ENCODE measurements at places on chromosomes 4 and X.

DNA sequence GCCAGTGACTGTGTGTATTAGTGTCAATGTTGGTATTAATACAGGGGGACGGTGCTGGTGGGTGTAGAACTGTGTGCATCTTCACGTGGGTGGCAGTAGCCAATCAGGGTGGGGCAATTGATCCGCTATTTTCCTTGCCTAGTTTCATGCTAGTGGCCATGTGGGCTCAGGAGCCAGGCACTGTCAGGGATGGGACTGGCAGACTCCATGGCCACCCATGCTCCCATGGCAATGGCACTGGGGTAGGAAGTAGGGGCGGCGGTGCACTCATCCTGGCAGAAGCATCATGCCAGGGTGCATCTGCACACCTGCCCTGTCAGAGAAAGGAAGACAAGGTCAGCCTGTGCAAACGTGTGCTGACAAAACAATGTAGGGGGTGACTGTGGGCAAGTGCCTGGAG is 122.1 kb upstream of the MAGEC2 start:
- no peak for DNase-seq

- DNase-seq: no peak
Measured at GRCh38 chr4:150006197-150006596, 72.0 kb upstream of the DCLK2 start.

DNA sequence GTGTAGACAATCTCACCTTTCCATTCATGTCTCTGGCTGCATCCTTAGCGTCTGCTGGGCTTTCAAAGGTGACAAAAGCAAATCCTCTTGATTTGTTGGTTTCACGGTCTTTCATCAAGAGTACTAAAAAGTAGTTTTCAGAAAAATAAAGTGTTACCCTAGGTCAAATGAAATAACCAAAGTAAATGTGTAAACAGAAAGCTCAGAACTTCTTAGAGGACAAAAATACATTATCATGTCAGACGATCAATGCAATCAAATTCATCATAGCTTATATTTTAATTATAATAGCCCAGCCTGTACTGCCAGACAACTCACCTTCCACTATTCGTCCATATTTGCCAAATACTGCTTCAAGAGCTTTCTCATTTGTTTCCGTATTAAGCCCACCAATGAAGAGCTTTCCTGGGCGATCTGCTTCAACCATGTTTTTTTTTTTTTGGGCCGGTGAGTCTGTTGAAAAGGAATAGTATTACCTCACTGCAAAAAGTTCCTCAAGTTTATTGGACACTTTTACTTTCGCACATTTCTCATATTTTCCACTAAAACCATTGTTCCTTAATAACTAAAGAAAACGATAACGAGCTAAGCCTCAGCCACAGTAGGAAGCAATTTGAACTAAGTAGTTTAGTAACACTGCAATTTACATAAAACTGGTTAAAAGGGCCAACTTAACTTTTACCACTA is 1.4 kb downstream of the RBMX start:
- DNase-seq: no peak

GRCh38 chr4:98522636-98523395 is 135.6 kb downstream of the TSPAN5 start:
- no peak for DNase-seq

GRCh38 chrX:108001218-108001814 is 19.1 kb upstream of the TEX13B start:
- DNase-seq: peak; percentile 66

GRCh38 chr4:174635732-174636131 is 113.4 kb upstream of the HPGD start:
- no peak for DNase-seq

- peak; percentile 18 for DNase-seq
Measured at GRCh38 chr4:165872461-165873297, at the start of gene TLL1. Gene TLL1, plus strand, starts transcription at chr4:165873237. Its CDS starts 668 bp downstream, at chr4:165873905.

GRCh38 chrX:125757794-125758564 is 408.1 kb downstream of the DCAF12L2 start:
- DNase-seq: no peak

GRCh38 chr4:30802622-30803323 is 82.6 kb downstream of the PCDH7 start:
- DNase-seq: peak; percentile 67

DNA sequence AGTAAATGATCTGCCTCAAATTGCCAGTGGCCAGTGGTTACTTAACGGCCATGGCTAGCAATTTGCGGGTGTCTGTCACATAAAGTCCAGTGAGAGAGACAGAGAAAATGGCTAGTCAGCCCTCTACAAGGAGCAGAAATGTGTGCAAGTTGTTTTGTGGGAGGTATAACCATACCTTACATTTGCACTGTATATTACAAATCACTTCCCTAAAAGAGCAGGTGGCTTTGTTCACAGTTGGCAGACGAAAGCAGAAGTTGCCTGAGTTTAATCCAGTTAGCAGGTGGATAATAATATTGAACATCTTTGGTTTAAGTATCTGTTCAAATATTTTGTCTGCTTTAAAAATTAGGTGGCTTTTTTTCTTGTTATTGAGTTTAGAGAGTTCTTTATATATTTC is 15.6 kb downstream of the SRPX start:
- DNase-seq: peak; percentile 29

- no peak for DNase-seq
Measured at GRCh38 chrX:130084631-130085237, 25.6 kb downstream of the ELF4 start.

DNA sequence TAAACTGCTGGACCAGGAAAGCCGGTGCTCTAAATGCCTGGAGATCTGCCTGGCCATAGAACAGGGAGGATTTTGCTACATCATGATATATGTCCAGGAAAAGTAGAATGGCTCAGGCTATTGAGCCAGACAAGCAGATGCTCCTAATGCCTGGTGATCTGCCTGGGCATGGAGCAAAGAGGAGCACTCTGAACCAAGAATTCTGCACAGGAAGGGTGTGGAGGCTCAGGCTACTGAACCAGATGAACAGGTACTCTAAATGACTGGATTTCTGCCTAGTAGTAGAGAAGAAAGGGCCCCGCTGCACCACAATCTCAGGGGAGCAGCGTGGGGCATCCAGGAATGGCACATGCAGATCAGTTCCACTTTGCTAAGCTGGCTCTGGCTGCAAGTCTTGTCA is 607.9 kb downstream of the ANKRD50 start:
- no peak for DNase-seq

- DNase-seq: no peak
Measured at GRCh38 chr4:40316333-40316781, 18.8 kb upstream of the CHRNA9 start.

- peak; percentile 34 for DNase-seq
Measured at GRCh38 chr4:159497936-159498335, 395.1 kb downstream of the RAPGEF2 start.

GRCh38 chr4:138348055-138348454 is 105.9 kb upstream of the SLC7A11 start:
- no peak for DNase-seq

DNA sequence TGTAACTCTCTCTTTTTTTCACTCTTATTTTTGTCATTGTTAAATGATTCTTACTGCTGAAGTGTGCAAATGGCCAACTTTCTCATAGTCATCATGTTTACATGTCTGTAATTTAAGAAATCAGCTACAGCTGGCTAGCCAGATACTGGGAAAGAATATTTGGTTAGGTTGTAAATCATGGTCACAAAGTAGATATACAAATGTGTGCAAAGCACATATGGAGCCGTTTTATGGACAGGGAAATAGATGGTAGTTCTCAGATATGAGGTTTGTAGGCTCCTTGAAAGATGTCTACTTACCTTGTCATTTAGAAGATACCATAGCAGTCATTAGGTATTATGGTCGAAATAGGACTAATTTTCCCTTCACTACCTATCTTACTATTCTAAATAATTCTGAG is 430.4 kb downstream of the ADGRL3 start:
- DNase-seq: no peak

DNA sequence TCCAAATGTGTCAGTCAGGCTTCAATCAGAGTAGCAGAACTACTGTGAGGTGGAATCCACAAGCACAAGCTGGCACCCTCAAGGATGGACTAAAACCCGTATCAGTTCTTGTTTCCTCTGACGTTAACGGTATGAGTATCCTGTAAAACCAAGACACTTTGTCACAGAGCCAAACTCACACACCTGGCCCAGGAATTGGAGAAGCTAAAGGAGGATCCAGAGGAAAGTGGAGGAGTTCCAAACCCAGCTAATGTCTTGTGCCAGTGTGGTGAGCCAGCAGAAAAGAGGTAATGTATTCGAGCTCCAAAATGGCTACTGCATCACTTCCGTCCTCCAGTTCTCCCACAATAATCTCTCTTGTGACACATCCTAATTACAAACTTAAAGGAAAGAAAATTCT is 44.7 kb downstream of the ATP1B4 start:
- DNase-seq: no peak

DNA sequence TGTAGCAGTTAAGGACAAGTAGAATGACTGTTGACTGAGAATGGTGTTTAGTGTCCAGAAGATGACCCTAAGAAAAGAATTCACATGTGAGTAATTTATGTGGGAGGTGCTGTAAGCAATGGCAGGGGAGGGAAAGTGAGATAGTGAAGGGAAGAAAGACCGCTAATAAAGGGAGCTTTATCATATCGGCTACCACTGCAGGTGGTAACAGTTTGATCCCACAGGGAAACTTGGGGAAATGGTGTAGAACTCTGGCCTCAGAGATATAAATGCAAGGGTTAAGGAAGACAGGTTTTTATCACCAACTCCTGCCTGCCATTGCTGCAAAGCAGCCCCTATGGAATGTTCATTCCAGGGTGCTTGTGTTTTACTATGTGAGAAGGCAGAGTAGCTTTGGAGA is 489.6 kb downstream of the STPG2 start:
- no peak for DNase-seq

GRCh38 chrX:39499996-39500395 is 597.8 kb downstream of the BCOR start:
- DNase-seq: no peak

DNA sequence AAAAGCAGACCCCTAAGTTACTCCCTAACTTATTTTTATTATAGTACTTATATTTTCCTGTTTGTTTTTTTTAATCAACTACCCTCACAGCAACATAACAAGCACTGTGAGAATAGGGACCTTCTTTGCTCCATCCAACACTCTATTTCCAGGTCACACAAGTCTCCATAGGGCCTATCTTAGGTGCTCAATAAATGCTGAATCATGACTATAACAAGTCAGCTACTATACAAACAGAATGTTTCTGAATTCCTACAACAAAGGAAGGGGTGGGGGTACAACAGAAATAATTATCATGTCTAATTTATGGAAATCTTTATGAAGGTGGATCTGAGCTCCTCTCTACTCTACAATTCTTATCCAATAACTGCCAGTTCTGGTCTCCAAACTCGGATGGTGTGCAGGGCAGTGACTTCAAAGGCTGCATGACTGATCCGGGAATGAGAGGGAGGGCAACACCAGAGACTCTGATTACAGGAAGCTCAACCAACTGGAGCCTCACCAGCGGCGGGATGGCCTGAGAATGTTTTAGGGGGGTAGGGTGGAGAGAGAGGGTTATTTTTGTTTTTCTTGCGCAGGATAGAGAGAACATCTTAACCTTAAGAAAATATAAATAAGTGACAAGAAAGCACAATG is 71.1 kb downstream of the HADH start:
- DNase-seq: no peak

DNA sequence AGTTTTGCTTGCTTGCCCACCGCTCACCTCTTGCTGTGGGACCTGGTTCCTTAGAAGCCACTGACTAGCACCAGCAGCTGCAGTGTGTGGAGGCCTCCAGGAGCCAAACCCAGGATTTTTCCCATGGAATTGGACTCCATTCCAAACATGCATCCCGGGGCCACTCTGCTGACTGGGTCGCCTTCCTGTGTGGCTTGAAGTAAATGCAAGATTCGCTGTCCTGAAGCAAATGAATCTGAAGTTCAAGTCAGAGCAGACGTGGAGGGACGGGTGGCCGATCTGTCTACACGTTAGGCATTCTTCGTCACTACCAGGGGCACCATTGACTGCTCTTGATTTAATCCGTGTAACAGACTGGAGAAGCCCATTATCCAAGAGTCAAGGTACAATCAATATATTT is 109.0 kb downstream of the SHOX start:
- no peak for DNase-seq

DNA sequence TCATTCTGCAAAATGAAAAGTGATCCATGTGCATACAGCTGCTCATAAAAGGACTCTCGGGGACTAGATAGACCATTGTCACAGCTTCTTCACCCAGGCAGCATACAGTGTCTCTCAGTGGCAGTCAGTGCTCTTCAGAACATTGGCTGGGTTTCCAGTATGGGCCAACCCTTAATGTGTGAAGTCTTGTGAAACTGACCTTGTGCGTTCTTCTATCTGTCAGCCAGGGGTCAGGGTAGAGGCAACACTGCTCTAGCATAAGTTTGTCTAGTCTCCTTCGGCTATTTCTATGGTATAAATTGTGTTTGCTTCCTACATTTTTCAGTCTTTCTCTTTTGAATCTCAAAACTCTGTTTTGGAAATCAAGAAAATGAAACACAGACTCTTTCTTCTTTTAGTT is 37.0 kb upstream of the SMIM31 start:
- DNase-seq: peak; percentile 11

- peak; percentile 71 for DNase-seq
Measured at GRCh38 chrX:68490644-68491043, 8.2 kb upstream of the YIPF6 start.

DNA sequence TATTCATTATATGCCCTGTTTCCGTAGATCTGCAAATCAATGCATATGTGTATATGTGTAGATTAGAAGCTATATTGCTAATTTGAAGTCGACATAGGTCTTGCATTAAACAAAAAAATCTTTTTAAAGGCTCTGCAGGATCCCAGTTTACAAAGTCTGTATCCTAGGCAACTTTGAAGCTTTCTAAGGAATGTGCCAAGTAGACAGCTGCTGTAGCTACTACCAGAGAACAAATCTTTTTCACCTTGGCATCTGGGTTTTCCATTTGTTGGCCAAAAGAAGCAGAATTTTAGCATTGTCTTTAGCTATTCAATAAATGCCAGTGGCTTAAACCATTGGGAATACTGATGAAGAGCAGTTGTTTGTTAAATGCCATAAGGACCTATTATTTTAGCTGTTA is 88.0 kb downstream of the NAA11 start:
- no peak for DNase-seq

DNA sequence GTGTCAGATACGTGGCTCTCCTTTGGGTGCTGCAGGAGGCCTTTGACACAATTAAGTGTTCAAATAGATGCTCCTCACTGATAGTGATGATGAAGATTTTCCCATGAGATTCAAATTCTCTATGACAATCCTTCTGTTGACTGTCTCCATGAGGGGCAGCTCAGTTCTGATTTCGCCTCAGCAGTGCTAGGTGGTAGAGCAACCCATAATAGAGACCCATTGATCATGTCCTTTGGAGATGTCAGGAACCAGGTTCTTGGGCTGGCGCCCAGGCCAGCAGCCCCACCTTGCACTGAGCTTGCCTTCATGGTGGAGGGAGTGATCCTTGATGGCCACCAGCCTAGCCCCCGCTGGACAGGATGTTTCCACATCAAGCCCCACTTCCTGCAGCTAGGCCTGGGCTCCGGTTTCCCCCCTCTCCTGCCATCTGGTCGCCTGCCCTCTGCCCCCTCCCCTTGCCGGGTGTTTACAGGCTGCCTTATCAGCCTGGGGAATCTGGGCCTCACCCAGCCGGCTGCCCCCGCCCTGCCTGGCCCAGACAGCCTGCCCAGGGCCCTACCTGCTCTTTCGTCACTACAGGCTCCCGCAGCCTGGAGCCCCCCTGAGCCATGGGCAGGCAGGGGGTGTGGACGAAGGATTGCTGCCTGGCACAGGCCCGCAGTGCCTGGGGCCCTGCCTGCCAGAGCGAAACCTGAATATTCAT is 12.6 kb downstream of the ELF4 start:
- DNase-seq: peak; percentile 84

All from NCI-H82 (cell line).